ENCODE measurements at places on chromosomes 6 and 20.

- no peak for DNase-seq
These were observed 311.1 kb upstream of the TCF21 start for GRCh38 chr6:133577851-133578250.

GRCh38 chr20:33423141-33423834 lies 20.3 kb downstream of the SNTA1 start:
- DNase-seq: no peak

DNA sequence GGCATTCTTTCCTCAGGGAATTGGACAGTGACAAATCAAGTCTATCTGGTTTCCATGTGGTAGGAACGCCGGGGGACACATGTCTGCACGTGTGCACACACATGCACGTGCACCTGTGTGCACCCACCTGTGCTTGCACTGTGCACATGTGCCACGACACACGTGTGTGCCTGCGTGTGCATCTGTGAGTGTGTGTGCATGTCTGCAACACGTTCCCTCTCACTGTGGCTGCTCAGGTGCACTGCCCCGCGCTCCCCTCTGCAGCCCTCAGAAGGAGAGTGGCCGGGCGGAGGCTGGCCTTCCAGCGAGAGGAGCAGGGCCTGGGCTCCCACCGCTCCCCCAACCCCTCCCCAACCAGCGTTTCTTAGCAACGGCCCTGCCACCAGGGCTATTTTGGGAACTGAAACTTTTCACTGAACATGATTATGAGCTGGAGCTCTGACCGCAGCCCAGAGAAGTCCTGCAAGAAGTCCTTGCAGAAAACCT lies 147.8 kb downstream of the PHACTR3 start:
- DNase-seq: no peak

DNA sequence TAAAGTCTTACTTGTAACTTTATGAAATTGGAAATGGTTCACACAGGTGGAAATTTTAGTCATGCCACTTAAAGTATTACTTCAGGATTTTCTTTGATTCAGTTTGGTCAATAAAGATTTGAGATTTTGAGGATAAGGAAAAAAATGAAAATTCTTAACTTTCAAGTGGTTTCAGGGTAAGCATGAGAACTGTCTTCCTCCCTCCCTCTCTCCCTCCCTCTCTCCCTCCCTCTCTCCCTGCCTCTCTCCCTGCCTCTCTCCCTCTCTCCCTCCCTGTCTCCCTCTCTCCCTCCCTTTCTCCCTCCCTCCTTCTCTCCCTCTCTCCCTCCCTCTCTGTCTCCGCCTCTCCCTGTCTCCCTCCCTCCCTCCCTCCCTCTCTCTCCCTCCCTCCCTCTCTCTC lies 36.9 kb downstream of the L3MBTL3 start:
- no peak for DNase-seq

DNA sequence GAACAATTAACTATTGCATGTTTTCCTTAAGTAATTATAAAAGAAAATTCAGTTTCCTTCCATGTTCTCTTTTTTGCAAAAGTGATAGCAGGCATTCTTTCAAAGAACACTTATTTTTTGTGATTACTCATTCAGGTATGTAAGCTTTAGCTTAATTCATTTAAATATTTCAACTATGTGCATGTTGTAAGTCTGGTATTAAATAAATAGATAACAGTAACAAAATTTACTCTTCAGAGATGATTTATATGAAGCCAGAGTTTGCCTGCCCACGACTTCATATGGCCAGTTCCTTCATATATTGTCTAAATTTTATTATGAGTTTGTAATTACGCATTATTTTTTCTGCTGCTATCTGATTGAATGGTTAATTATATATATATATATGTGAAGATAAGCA lies 110.9 kb downstream of the ADGRG6 start:
- no peak for DNase-seq

DNA sequence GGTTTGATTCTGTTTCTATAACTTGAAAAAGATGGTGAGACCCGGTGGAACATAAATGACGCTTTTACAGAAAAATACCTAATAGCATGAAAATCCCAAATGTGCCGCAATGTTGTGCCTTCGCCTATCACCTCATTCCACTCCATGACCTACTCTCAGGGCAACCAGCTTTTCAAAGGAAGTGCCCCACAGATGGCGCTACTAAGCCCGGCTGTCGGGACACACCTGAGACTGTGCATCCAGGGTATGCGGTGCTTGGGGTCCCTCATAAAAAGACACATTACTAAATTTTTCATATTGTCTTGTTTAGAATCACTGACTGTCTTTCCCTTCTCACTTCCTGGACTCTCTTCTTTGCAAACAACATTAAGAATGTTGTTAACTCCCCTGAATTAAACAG lies 145.5 kb upstream of the RPS6KA2 start:
- no peak for DNase-seq

DNA sequence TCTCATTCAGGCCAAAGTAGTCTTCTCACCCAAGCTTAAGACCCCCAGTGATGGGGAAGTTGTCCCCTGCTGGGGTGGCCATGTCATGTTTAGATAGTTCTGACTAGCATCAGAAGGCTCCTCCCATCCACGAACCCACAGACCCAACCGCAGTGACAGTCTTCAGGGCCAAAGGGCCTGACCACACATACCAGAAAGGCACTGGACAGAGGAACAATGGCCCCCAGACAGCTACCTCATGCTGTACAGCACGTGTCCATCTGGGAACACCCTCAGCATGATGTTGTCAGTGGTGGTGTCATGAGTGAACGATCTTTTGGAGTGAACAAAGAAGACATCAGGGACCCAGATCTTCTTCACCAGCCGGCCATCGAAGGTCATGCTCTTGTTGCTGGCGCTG lies 46.3 kb downstream of the GABRR2 start:
- no peak for DNase-seq

DNA sequence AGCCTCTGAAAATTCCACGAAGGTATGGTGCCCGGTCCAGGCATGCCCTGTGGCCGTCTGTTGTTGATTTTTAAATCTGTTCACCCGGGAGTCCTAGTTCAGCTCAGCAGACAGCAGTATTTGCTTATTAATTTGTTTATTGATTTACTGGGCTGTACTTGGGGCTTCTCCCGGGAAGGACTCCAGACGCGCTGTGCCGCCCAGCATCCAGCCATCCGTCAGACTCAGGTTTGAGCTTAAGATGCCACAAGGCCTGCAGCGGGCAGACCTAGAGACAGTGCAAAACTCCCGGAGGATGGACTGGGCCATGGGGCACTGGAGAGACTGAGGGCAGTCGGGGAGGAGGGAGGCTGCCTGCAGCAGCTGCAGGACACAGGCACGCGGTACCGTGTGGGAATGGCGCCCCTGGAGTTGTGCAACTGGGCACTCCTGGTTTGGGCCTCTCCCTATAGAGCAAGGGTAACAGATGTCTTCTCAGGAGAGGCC lies 17.3 kb upstream of the CCDC167 start:
- DNase-seq: no peak

GRCh38 chr6:18488004-18488403 lies 100.9 kb downstream of the RNF144B start:
- no peak for DNase-seq

- DNase-seq: no peak
These were observed 434.8 kb downstream of the MAFB start for GRCh38 chr20:40254023-40254772.

DNA sequence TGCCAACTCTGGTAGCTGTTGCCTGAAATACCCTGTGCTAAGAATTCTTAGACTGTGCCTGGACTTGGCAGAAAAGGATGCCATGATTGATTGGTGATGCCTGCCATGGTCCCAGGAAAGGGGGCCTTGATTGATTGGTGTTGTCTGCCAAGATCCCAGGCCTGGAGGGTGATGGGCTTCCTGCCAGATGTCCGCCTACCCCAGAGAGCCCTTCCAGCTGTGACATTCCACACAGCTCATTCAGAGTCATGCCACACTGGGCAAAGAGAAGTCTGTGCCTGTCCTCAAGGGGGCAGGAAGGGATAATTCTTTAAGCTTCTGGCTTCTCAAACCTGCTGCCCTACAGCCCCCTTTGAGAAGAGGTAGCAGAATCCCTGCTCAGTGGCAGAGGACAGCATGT lies 24.6 kb downstream of the RIMS4 start:
- no peak for DNase-seq

- DNase-seq: no peak
These were observed 292.9 kb upstream of the ZFP64 start for GRCh38 chr20:52484438-52484837.

DNA sequence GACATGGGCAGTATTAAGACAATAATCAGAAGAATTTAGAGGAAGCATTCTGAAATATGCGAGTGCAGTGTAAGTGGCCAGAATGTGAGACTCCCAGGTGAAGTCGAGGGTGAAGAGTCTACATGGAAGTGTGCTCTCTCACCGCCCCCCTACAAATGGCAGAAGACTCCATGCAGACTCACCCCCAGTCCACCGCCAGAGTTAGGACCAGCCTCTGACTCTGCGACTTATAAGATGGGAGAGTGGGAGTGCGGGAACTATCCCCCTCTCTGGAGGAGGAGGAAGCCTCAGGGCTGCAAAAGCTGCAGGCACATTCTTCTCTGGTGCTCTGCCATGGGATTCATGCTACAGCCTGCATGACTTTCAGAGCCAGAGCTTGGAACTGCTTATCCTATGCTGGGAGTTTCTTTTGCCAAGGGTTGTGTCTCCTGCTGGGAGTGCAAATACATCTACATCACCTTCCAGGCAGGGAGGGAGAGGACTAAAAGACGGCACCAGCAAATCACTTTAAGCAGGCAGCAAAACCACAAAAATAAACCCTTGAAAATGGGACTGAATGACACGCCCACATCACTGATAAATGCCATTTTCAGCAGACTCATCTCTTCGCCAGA lies 206.7 kb upstream of the SULF2 start:
- DNase-seq: no peak

DNA sequence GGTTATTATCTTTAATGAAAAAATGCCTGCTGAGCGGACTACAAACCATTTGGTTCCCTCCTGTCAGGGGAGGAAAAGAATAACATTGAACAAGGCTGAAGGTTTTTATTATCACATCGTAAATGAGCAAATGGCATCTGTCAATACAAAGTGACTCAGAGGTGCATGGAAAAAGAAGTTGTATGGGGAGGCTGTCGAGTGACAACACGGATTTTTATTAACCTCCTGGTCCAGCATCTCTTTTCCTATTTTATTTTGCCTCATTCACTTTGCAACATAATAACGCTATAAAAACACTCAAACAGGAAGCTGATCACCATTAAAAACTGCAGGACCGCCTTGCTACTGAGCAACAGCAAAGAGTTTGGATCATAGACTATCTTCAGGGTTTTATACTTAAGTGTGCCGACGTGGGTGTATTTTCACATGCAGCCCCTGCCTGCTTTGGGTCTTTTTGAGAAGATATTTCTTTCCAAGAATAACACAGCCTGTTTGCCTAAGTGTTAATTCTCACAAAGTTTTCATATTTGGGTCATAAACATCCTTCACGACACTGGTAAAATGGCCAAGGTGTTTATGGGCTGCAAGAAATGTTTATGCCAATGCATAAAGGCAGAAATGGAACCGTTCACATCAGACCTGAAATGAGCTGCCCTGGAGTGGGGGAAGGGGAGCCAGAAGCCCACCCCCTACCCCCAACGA lies 132.1 kb upstream of the SALL4 start:
- DNase-seq: no peak

DNA sequence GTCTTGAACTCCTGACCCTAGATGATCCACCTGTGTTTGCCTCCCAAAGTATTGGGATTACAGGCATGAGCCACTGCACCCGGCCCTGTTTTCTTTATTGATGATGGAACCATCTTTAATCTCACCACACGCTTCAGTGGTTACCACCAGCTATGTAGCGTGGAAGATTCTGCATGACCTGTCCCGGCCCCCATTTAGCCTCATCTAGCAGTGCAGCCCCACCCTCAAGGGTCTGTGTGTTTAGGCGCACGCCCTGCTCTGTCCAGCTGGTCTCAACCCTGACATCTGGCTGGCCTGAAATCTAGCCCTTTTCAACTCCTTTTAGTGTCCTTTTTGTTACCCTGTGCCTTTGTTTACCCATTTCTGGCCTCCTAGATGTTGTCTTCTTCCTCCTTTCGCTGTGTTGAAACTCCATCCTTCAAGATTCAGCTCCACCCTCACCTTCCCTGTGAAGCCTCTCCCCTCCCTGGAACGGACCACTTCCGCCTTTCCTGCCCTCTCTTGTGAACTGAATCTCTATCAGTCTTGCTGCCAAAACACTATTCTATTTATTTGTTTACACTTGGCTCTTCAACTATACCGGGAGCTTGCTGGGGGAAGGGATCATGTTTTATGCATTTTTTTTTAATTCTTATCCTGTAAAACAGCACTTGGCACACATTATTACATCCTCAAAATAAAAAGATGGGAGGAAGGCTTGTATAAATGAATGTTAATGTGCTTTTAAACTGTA lies 101.0 kb upstream of the MTHFD1L start:
- no peak for DNase-seq

DNA sequence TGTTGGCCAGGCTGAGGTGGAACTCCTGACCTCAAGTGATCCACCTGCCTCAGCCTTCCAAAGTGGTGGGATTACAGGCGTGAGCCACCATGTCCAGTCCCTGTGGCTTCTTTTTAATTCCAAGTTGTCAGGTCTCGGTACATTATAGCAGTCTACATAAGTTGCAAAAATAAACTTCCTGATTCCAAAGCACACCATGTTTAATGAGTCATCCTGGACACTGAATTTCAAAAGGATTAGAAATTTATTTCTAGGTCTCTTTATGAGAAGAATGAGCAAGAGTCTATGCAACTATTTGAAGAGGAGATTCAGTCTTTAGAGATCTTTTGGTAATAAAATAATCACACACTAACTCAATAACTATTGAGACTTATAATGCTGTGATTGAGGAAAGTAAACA lies 63.9 kb upstream of the MCHR2 start:
- DNase-seq: no peak

DNA sequence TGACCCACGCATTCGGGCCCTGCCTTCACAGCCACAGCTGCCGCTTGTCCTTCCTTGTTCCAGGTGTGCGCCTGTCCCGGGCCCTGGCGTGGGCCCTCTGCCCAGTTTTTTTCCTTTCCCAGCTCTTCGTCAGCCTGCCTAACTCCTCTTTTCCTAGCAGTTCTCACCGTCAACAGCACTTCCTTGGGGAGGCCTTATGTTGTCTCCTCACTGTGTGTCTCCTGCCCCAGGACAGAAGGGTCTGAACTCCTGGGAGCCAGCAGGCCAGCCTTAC lies 71.8 kb downstream of the CDS2 start:
- no peak for DNase-seq

DNA sequence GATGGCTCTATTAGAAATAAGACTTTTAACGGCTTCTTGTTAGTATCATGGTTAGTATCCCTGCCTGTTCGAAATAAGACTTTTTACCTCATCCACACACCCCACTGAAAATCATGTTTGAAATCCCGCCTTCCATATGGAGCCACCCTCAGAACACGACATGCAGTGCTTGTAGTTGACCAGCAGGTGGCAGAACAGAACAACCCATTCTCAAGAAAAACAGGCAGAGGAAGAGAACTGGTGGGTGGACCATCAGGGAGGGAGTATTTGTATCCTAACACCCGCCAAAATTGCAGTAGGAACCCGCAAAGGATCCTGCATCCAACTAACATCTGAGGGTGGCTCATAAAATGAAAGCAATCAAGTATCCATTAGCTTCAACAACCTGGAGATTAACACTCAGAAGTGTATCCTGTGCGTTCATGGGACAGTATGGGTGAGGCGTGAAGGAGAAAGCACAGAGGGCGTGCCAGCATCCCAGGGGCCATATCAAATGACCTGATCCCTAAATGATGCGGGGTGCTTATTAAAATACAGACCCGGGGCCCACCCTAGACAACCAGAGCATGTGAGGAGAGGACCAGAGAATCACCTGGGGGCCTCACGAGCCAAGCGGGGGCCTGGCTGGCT lies 89.6 kb upstream of the NHSL1 start:
- DNase-seq: peak; percentile 21

- no peak for DNase-seq
These were observed 40.4 kb upstream of the ELMO2 start for GRCh38 chr20:46446851-46447250.

- DNase-seq: no peak
These were observed 90.1 kb upstream of the AFDN start for GRCh38 chr6:167736486-167737204.
